Hindlimb muscle (tissue), 1 donor: ENCODE measurements at places on chromosomes 3 and 15.

- DNase-seq, result peak; percentile 79
These were observed 18.1 kb downstream of the H1-8 start for GRCh38 chr3:129560911-129561594.

GRCh38 chr15:68617001-68617400, 38.2 kb downstream of the CORO2B start:
- DNase-seq, result no peak

GRCh38 chr3:148079370-148079769, 618.3 kb upstream of the AGTR1 start:
- no peak for DNase-seq

DNA sequence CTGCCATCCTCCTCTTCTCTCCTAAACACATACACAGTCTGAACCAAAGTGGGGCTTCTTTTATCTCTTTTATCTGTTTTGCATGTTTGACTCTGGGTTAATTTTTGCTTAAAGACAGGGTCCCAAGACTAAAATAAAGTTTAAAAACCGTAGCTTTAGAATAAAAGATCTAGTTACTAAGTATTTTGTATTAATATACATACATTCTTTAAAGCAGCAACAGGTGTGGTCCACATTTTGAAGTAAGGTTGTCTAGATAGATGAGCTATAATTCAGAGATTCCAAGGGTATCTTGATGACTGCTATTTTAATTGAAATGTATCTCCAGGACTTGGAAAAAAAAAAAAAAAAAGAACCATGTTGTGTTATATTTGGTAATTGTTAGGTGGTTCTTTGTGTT, 61.3 kb downstream of the CALML4 start:
- no peak for DNase-seq

GRCh38 chr15:78909791-78910228, 35.0 kb downstream of the CTSH start:
- DNase-seq, result no peak
